ENCODE measurements at places on chromosomes 12 and 14.

DNA sequence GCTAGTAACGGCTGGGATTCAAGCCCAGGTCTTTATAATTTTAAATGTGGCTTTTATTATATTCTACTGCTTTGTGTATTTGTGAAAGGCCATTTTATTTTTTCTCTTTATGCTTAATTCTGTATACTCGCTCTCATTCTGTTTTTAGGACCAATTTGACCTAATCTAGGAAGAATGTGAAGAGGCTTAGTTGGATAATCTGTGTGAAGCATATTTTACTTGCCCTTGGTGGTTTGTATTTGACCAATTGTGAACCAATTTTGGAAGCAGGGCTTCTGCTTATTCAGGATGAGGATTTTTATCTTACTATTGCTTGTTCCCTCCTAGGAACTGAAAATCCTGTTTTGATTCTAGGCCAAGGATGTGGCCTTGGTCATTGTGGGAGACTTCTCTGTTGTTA lies 113.1 kb downstream of the TTC6 start:
- DNase-seq, result no peak

GRCh38 chr12:59689776-59690175 lies 93.9 kb downstream of the SLC16A7 start:
- DNase-seq, result no peak

DNA sequence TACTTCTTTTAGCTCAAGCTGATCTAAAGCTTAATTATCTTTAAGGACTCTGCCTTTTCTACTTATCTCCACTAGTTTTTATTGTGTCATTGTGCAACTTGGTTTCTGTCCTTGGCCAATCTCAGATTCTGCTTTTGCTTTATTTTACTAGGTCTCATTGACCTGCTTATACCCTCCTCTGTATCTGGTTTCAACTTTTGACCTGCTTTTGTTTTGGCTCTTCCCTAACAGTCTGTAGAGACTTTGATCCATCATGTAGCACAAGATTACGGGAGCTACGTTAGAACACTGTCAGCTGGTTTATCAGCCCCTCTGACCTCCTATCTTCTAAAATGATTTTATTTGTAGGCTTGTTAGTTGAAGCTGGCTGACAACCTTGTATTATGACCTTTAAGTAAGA lies 43.6 kb downstream of the ZCRB1 start:
- no peak for DNase-seq

- no peak for DNase-seq
Observed at GRCh38 chr14:95452893-95453712, 63.3 kb downstream of the SYNE3 start.

DNA sequence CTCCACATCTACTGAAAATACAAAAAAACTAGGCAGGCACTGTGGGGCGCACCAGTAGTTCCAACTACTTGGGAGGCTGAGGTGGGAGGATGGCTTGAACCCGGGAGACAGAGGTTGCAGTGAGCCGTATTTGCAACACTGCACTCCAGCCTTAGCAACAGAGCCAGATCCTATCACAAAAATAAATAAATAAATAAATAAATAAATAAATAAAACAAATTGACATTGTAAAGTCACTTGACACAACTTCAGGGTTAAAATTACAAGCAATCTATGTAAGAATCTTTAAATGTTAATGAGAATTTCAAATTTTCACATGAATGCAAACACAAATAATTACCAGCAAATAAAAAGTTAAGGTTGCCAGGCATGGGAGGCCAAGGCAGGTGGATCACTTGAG lies 11.1 kb downstream of the ATXN2 start:
- DNase-seq, result no peak

DNA sequence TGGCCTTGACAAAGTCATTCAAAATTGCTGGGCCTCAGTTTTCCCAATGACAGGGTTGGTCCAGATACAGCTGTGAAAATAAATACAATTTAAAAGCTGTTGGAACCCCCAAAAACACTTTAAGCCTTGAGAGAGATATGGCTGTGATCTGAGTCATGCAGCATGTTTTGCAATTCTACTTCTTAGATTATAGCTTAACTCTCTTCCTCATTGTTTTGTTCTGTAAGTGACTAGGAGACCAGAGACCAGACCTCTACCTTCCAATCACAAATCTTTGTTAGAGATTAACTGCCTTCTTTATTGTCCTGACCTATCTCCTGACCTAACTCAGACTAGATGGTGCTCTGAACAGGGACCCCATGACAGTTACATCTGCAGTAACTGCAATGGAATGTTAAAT lies 198.1 kb downstream of the STXBP6 start:
- no peak for DNase-seq

GRCh38 chr12:9698681-9699080 lies 29.2 kb downstream of the CLEC2D start:
- DNase-seq, result no peak

DNA sequence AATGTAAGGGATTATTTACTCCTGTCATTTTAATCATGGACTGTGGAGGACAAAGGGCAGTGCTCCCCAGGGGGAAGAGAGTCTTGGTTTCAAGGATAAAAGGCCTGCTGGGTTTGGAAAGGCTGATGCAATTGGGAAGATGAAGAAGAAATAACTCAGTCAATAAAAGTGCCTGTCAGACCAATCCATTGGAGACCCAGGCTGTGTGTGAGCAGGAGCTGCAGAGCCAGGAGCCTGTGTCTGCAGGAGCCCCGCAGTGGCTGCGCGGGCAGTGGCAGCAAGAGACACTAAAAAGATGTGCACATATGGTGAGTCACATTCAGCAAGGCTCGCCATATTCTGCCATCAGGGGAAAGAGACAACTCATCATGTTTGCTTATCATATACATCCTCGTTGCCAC lies 90.4 kb downstream of the CRACR2A start:
- DNase-seq, result no peak

DNA sequence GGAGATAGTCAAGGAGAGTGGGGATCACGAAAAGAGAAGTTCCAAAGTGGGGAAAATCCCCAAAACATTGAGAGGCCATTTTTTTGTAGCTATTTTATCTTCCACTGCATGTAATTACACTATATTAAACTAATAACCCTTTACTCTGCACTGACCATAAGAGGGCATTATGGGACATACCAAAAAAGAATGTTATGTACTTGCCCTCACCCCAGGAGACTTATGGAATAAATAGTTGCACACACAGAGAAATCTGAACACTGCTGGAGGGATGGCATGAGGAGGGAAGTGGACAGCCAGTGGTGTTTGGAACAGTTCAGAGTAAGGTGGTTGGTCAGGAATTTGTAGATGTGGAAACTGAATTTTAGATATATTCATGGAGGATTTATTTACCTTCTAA lies 422.9 kb downstream of the SNAPC1 start:
- no peak for DNase-seq

GRCh38 chr12:20370866-20371519 lies 2.7 kb downstream of the PDE3A start:
- DNase-seq, result no peak

DNA sequence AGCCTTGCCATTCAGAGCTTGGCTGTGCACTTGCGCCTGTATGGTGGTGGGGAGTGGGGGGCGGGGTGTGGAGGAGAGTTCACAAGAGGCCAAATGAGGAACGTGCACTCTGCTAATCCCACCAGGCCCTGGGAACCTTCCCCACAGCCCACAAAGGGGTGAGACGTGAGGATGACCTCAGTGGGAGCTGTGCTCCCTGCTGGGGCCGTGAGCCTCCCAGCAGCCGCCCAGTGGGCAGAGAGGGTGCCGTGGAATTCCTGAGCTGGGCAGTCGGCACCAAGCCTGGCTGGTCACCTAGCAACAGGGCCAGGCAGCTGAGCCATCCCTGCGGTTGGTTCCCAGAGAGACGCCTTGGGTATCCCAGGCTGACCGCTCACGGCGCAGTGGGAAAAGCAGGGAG lies 53.7 kb downstream of the CCNK start:
- DNase-seq, result no peak

DNA sequence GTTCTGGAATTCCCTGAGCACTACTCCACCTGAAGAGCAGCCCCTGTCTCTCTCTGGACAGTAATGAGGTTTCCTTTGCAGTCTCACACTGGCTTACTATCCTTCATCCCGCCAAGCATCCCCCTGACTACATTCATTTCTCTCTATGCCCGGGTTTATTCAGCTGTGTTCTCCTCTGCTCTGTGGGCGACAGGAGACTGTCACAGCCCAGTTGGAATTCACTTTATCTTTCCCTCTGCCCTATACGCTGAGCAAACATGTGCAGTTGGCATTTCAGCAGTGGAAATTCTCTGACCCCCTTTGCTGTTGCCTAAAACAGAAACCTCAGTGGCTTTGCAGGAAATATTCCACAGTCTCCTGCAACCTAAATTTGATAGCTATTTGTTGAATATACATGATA lies 83.5 kb upstream of the MAX start:
- no peak for DNase-seq

DNA sequence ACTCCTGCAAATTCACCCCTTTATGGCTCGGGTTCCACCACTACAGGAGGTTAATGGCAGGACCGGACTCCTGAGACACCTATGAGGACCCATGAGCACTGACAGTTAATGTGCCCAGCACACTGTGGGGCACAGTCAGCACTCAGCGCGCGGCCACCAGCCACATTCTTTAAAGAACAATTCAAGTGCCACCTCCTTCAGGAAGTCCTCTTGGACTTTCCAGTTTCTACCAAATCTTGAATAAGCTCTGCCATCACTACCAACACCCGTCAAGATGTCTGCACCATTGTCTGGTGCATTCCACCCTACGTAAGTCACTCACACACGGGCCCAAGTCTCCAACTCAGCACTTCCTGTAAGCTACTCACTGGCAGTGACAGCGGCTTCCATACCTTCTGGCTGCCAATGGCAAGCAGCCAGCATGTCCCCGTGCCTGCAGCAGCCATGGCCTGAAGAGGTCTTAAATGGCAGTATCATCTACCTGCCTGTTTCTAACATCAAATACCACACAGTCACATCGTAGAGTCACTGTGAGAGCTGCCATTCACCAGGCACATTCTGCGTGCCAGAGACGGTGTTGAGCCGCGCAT lies 48.5 kb downstream of the CDC42BPB start:
- no peak for DNase-seq

- DNase-seq, result no peak
Observed at GRCh38 chr14:75041613-75042012, 9.7 kb downstream of the MLH3 start.

DNA sequence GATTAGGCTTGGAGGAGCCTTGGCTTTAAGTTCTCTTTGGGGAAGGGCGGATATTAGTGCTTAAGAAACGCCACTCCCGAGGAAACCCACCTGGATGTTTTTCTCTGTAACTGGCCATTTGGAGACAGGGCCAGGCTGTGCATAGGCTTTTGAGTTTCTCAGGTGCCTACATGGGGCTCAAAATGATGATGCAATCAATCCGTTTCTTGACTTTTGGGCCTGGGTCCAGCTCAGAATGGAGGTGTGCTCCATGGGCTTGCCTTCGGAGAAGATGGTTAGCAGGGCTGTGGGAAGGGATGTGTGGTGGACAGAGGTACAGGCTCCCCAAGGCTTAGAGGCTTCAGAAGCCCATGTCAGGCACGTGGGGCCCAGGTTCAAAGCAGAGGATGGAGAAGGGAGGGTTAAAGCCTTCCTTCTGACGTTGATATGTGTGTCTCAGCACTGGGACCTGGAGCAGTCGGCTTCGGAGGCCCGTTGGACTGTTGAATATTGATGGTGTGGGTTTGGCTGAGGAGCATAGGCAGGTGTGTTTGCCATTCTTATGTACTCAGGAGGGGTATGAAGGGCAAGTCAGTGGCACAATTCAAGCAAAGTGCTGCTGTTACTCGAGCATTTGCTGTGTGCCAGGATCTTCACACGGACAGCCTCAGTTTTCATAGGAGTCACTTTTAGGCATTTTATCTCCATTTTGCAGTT lies 82.8 kb downstream of the SLC25A47 start:
- no peak for DNase-seq
